ENCODE measurements at places on chromosomes 13 and 19. TPM values are rescaled to one million over a fixed set of nuclear protein-coding genes. Genes with fewer than 3 reads are reported as not detected.

GRCh38 chr19:29940971-29941585 lies 961 bp upstream of the URI1 start:
- no peak for DNase-seq

DNA sequence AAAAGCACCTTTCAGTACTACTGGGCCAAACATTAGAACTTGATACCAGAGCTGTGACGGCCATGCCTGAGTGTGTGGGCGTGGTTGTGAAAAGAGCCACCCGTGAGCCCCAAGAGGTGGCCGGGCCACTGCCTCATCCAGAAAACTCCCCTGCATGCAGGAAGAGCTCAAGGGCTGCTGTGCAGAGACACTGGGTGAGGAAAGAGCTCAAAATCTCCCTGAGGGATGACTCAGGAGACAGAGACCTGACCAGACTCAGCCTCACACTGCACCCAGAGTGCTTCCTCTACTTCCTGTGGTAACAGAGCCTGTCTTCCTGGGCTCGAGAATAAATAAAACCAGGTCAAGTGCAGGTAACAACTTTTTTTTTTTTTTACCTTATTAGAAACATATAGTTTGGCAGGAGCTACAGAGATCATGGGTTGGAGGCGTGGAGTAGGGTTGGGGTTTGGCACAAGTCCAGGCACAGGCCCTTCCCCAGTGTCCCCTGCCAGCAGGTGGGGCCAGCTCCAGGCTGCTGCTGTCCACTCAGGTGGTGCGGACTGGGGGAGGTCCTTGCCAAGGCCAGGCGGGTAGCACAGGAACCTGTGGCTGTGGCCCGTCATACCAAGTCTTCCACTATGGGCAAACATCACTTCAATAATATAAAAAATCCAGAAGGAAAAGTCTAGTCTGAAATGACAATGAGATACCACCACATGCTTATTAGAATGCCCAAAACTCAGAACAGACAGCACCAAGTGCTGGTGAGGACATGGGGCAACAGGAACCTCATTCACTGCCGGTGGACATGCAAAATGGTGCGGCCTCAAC lies 25.5 kb downstream of the ELL start:
- peak; percentile 79 for DNase-seq

DNA sequence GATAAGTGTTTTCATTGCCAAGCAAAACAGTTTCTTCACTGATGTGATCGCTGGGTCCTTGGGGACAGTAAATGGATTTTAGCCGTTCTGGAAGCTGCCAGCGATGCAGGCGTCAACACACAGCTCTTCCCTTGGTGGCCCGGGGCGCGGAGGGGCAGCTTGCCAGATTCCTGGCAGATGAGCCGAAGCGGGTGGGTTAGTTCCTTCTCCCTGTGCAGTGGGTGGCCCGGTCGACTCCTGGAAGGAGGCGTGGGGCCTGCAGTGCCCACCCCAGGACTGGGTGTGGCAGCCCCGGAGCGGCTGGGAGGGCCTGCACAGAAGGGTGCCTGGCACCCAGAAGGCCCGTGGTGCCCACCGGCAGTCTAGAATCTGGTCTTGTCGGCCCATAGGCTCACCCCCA lies 69.0 kb downstream of the KDM4B start:
- DNase-seq: no peak

GRCh38 chr13:36998624-36999041 lies 507 bp downstream of the ALG5 start:
- DNase-seq: peak; percentile 13

GRCh38 chr19:40383668-40384248 lies 6.2 kb downstream of the HIPK4 start:
- DNase-seq: no peak

DNA sequence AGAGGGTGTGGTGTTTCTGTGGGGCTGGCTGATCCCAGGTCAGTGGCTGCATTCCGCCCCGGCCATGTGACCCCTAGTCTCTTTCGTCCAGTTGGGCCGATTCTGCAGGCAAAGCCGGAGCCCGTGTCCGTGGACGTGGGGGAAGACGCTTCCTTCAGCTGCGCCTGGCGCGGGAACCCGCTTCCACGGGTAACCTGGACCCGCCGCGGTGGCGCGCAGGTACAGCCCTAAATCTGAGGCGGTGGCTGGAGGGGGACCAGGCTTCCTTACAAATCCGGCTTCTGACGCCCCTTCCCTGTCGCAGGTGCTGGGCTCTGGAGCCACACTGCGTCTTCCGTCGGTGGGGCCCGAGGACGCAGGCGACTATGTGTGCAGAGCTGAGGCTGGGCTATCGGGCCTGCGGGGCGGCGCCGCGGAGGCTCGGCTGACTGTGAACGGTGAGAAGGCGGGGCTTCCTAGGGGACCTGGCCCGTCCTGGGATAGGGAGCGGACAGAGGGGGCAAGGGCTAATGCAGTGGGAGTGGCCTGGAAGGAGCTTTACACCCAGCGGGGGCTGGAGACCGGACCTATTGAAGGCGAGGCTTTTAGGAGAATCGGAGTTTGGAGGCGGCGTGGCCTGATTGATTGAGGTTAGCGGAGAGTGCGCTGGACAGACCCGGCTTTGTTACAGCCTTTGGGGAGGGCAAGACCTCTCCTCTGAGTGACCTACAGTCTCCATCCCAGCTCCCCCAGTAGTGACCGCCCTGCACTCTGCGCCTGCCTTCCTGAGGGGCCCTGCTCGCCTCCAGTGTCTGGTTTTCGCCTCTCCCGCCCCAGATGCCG lies 4.3 kb downstream of the KIRREL2 start:
- DNase-seq: peak; percentile 78

GRCh38 chr13:100954430-100955305 lies 280.1 kb upstream of the TMTC4 start:
- no peak for DNase-seq

DNA sequence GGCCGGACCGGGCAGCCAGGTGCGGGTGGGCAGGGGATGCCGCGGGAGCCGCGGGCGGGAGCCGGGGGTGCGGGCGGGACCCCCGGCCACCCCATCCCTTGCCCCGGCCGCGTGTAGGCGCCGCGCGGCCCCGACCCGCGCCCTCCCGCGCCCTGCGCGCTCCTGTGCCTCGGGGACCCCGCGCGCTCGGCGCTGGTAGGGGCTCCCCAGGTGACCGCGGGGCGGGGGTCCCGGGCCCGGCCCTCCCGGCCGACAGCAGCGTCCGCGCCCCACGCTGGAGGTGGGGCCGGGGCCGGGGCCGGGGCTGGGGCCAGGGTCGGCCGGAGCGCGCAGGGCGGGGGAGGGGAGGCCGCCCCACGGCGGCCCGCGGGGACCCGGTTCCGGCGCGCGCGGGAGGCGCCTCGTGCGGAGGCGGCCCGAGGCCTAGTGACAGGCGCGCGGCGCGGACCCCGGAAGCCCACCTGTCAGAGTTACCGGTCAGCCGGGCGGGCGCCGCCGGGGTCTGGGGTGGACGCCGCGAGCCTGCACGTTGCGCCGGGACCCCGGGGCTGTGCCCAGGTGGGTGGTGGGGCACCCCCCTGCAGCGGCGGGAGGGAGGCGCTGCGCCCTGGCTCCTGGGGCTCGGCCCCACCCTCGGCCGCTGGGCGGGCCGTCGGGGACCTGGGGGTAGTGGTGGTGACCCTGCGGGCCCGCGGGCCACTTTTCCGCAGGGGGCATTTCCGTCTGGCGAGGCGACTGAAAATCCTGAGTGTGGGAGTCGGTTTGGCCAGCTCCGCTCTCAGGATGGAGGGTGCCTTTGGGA lies 518 bp downstream of the TFDP1 start:
- DNase-seq: no peak

DNA sequence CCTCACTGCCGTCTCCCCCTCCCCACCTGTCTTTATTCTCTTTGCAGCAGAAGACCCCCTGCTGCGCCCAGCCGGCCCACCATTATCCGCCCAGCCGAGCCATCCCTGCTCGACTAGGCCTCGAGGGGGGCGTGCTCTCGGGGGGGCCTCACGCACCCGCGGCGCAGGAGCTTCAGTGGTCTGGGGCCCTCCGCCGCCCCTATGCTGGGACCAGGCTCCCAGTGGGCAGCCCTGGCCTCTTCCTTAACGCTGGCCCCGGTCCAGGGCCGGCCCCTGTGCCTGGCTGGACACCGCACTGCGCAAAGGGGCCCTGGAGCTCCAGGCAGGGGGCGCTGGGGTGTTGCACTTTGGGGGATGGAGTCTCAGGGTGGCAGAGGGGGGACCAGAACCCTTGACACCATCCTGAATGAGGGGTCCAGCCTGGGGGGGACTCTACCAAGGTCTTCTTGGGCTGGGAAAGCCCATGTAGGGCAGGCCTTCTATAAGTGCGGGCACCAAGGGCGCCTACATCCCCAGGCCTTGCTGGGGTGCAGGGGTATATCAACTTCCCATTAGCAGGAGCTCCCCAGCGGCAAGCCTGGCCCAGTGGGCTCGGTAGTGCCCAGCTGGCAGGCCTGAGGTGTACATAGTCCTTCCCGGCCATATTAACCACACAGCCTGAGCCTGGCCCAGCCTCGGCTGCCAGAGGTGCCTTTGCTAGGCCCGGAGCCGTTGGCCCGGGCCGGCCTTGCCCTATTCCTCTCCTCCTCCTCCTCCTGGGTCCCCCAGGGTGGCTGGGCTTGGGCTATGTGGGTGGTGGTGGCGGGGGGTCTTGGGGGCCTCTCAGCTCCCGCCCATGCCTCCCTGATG lies 4.9 kb downstream of the TMED1 start:
- DNase-seq: no peak

GRCh38 chr13:109785892-109786450 lies 412 bp downstream of the IRS2 start:
- DNase-seq: peak; percentile 88

- DNase-seq: peak; percentile 48
Observed at GRCh38 chr13:24119626-24120508, 40.7 kb upstream of the SPATA13 start.

GRCh38 chr19:41936416-41936850 lies 8.2 kb upstream of the ERFL start:
- DNase-seq: no peak

DNA sequence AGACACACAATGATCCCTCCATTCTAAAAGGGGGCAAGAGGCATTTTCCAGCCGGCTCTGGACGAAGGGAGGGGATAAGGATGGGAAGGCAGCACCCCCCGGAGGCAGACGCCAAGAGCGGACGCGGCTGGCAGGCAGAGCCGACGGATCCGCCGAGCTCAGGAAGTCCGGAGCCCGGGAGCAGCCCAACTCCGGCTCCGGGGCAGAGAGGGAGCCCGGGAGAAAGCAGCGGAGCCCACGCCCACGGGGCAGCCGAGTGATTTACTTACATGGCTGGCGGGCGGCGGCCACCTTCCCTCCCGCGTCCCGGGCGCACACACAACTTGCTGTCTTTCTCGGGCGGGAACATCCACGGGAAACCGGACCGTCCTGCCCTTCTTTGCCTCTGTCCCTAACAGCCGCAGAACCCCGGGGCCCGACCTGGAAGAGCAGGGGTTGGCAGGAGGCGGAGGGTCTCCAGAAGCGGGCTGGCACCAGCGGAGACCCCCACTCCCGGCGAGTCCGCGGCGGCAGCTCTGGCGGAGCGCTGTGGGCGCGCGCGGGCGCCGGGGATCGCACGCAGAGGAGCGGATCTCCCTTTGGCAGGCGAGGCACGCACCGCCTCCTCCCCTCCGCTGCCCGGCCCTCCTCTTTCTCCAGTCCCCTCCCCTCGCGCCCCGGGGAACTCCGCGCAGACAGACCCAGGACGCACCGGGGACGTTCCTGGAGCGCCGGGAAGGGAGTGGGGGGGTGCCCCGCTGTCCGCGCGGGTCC lies at the start of gene LHFPL6:
Gene LHFPL6, minus strand, starts transcription at position 580 of the 753 bp plus-strand sequence.
- DNase-seq: peak; percentile 92

The IRGC gene
- not detected for polyA plus RNA-seq

The KIR3DL2 gene
- not detected for polyA plus RNA-seq

The DCLK1 gene
- polyA plus RNA-seq: 10.7 TPM

The SIGLEC5 gene
- polyA plus RNA-seq: 0.56 TPM

The CBY2 gene
- polyA plus RNA-seq: not detected

The KLK2 gene
- polyA plus RNA-seq: not detected

The ERCC5 gene
- 79.9 TPM for polyA plus RNA-seq

The IGFL1 gene
- not detected for polyA plus RNA-seq

Data from left lung (tissue), 14 donors.